ENCODE measurements at places on chromosomes 2 and 18. TPM values are rescaled to one million over a fixed set of nuclear protein-coding genes. Genes with fewer than 3 reads are reported as not detected.

UGT1A5 gene
- total RNA-seq: not detected

DNA sequence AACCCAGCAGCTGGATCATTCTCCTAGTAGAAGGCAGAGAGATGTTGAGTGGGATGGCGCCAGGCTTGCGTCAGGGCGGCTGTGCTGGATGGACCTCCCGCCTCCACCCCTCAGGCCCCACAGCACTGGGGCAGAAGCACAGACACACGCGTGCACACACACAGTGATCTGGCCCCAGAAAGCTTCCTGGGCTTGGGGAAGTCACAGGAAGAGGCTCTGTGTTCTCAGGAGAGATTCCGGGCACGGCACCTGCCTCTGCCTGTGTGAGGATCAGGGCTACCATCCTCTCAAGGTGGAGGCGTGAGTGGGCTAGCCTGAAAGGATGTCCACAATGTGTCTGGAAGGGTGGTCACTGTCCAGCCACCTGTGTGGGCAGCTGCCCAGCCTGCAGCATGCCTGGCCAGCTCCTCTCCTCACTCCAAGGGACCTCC lies 229.8 kb upstream of the HS6ST1 start:
- no peak for DNase-seq

GRCh38 chr2:38797250-38797676 lies 19.3 kb downstream of the GEMIN6 start:
- peak; percentile 20 for DNase-seq

GRCh38 chr18:31789409-31789808 lies 28.7 kb upstream of the SLC25A52 start:
- no peak for DNase-seq
